Activated T-cell treated with anti-CD3 and anti-CD28 coated beads, Interleukin-2, amount 50 U/mL, for 4 hours (primary cell): ENCODE measurements at places on chromosomes 3 and 15. TPM values are rescaled to one million over a fixed set of nuclear protein-coding genes. Genes with fewer than 3 reads are reported as not detected.

ISL2 gene
- total RNA-seq = not detected

RBPMS2 gene
- 0.22 TPM for total RNA-seq

DNA sequence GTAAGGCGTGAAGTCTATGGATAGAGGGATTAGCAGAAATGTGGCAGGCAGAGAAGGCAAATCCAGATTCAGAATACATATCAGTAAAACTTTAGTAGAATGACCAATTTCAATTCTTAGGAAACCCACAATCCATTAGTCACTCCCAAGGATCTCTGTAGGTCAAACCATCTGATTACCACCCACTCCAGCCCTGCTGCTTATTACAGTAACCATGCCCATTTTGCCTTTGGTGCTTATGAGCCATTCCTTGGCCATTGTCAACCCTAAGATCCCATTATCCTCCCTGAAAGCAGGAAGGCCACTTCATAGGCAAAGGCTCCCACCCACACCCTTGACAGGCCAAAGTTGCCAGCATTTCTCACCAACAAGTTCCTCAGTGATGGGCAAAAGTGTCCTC lies 5.1 kb upstream of the KLHL40 start:
- DNase-seq = no peak

DNA sequence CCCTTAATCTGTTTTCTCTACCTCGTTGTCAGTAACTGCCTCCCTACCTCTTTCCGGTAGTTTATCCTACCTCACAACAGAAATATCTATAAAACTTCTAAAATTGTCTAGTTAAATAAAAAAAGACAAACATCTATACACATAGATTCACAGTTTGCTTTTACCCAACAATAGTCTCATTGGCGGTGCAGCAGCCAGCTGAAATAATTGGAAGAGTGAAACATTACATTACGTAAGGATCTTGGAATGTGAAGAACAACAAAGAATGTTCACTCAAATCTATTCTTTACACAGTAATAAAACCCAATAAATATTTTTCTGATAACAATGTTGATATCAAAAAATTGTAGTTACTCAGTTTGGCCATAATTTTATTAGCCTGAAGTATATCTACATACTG lies 115.5 kb upstream of the ARPP21 start:
- no peak for DNase-seq

DNA sequence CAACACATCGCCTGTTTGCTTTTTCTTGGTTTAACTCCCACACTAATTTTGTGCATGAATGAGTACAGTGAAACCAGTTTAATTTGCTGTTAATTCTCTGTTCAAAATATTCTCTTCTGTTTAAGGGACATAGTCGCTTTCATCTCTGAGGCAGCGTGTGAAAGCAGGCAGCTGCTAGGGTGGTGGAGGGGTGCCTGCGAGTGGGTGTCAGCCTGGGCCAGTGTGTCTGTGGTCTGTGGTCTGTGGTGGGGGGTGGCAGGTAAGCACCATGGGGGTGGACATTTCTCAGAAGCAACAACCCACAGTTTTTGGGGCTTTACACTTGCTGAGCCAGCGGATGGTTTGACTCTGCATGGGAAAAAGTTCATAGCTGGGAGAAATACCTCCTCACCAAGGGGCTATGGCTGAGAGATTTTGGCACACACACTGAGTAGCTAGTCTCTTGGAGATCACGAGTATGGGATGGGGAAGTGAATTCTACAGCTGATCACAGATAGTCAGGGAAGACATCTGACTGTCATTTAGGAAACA lies 109.2 kb downstream of the EPHB1 start:
- DNase-seq = no peak

- DNase-seq = no peak
These were observed 103.7 kb upstream of the TGFBR2 start for GRCh38 chr3:30502742-30503073.

DNAH12 gene
- total RNA-seq = not detected

CPNE9 gene
- total RNA-seq = 0.19 TPM

DNA sequence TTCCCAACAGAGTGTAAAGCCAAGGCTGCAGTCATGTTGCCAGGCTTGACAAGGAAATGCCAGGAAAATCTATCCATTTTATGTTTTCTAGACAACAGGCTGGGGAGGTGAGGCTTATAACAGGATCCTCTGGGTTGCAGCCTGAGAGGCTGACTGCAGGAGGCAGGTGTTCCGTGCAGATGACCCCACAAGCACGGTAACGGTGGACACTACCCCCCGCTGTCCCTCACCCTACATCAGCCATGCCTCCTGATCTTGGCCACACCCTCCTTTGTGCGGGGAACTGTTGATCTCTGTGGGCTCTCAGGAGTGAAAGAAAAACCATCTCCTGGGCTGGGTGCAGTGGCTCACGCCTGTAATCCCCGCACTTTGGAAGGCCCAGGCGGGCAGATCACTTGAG lies 68.0 kb upstream of the ADPGK start:
- no peak for DNase-seq

DNA sequence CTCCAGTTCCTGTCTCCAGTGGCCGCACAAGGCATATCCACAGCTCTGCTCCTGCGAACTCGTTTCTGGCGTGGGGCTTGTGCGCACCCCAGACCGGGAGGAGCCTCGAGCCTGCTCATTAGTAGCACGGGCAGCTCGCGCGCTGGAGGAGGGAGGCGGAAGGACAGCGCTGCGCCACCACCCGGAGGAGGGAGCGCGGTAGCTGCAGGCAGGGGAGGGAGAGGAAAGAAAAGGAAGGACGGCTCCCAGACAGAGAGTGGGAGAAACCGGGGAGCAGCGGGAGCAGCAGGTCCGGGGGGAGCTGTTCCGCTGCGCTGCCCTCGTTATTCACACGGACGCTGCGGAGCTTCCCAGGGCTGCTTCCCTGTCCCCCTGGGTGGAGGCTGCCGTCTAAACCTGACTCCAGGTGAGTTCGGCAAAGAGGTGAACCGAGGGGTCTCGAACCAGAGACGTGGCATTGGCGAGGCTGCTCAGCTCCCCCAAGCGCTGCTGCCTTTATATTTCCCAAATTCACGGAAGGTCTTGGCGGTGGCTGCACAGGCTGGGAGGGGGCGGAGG lies 121.3 kb upstream of the ZNF717 start:
- no peak for DNase-seq

SCAMP5 gene
- 0.90 TPM for total RNA-seq

GRCh38 chr3:139636511-139636910 lies 41.3 kb downstream of the NMNAT3 start:
- DNase-seq = no peak
